M059J (cell line): ENCODE measurements at places on chromosomes 11 and 22. TPM values are rescaled to one million over a fixed set of nuclear protein-coding genes. Genes with fewer than 3 reads are reported as not detected.

NAALAD2 gene
- 0.15 TPM in 1 of 2 replicates, not detected in the other for total RNA-seq

JHY gene
- 6.2 and 6.8 TPM in 2 replicates for total RNA-seq

OR4A5 gene
- total RNA-seq, result not detected in 2 replicates

C22orf42 gene
- total RNA-seq, result not detected in 2 replicates

ARFGAP3 gene
- total RNA-seq, result 41.2 and 64.6 TPM in 2 replicates
